Chondrocyte (in vitro differentiated cells): ENCODE measurements at places on chromosomes 7 and 10. TPM values are rescaled to one million over a fixed set of nuclear protein-coding genes. Genes with fewer than 3 reads are reported as not detected.
A peak's percentile ranks its signal among the peaks of the same experiment; 100 is the strongest.

- no peak for DNase-seq
Measured at GRCh38 chr10:34186745-34187144, 628.4 kb downstream of the PARD3 start.

The STAG3 gene
- total RNA-seq = 0.57 to 1.2 TPM (median 0.64 TPM) in 3 replicates

GRCh38 chr7:47516985-47517600 is 64.8 kb downstream of the TNS3 start:
- peak; percentile 20 for DNase-seq

The ZDHHC6 gene
- 23.4 to 30.9 TPM (median 25.5 TPM) in 3 replicates for total RNA-seq

The GIMAP4 gene
- not detected in 3 replicates for total RNA-seq

- no peak for DNase-seq
Measured at GRCh38 chr7:116732788-116733694, 61.0 kb downstream of the MET start.

The SYCE1 gene
- total RNA-seq = 0.27 TPM in 1 of 3 replicates, not detected in the others

The CYP3A4 gene
- total RNA-seq = not detected in 3 replicates

GRCh38 chr7:29063872-29064271 is 82.5 kb downstream of the CPVL start:
- no peak for DNase-seq

- no peak for DNase-seq
Measured at GRCh38 chr7:47536661-47537611, 45.0 kb downstream of the TNS3 start.

GRCh38 chr10:93352638-93353383 is 129.3 kb downstream of the MYOF start:
- no peak for DNase-seq

DNA sequence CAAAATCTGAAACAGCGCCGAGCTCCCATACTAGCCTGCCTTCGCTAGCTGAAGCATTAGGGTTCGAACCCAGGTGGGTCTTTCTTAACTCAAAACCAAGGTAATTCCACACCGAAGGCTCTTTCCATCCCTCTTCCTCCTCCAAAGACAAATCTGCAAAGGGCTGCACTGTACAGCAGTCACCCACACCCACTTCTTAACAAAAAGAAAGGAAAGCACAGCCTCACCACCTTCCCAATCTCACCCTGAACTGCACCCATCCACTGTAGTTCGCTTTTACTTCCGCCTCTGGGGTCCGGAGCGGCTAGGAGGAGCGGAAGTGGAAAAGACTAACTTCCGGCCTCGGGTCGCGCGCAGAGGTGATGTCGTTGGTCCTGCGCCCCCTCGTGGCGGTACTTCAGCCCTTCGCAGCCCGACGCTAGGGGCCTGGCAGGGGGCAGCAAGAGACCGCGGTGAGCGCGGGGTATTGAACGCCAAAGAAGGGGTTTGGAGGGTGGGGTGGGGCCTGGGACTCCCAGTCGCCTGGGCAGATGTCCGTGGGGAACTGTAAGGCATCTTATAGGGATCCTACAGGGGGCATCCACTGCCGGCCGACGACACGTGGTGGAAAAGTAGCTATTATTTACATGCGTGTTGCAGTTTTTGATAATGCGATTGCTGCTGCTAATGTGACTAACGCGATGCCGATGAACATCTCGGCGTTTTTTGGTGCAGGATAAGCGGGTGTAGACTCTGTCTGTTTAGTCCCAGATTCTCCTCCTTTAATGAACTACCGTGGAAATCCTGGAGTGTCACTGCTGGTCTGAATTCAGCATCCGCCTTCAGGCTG is at the start of gene MTERF1:
TSS of gene MTERF1 (minus strand) at position 290 of the 829 bp plus-strand sequence. CDS start 619 bp downstream, outside the sequence.
- DNase-seq = peak; percentile 95

The TRIM74 gene
- 0.49 to 0.75 TPM (median 0.60 TPM) in 3 replicates for total RNA-seq

GRCh38 chr10:92222603-92223262 is 68.1 kb downstream of the CPEB3 start:
- DNase-seq = no peak

GRCh38 chr10:48416584-48417232 is 110.2 kb downstream of the MAPK8 start:
- DNase-seq = no peak

The GPC2 gene
- total RNA-seq = 6.2 to 7.3 TPM (median 6.7 TPM) in 3 replicates

- DNase-seq = no peak
Measured at GRCh38 chr10:103442031-103442461, 10.1 kb downstream of the CALHM2 start.
